ENCODE measurements at places on chromosomes 16 and 17. TPM values are rescaled to one million over a fixed set of nuclear protein-coding genes. Genes with fewer than 3 reads are reported as not detected.

The SLC13A5 gene
- total RNA-seq, result 1.3 TPM

The KRT39 gene
- total RNA-seq, result 0.15 TPM

The SLC25A19 gene
- total RNA-seq, result 2.9 TPM

The TLCD1 gene
- total RNA-seq, result 2.4 TPM

The BRIP1 gene
- total RNA-seq, result 5.2 TPM

The RTN4RL1 gene
- total RNA-seq, result not detected

The HS3ST3A1 gene
- total RNA-seq, result 1.1 TPM

The TMEM98 gene
- total RNA-seq, result 84.2 TPM

The KRT33B gene
- not detected for total RNA-seq

The CCR7 gene
- 0.51 TPM for total RNA-seq

The TMIGD1 gene
- total RNA-seq, result not detected

The SLC46A1 gene
- 5.3 TPM for total RNA-seq

The RFNG gene
- total RNA-seq, result 19.7 TPM

The MYH3 gene
- 2.1 TPM for total RNA-seq

The USP32 gene
- 37.4 TPM for total RNA-seq

The CCL14 gene
- total RNA-seq, result not detected

The KRTAP17-1 gene
- total RNA-seq, result not detected

The SKA2 gene
- total RNA-seq, result 44.3 TPM

The SOX8 gene
- total RNA-seq, result 4.3 TPM

The KCNJ2 gene
- total RNA-seq, result 29.4 TPM

The HOXB1 gene
- not detected for total RNA-seq

The RGS11 gene
- total RNA-seq, result not detected

The EFCAB5 gene
- 0.26 TPM for total RNA-seq

The CTF1 gene
- 3.4 TPM for total RNA-seq

The METTL2A gene
- total RNA-seq, result 15.9 TPM

The MEOX1 gene
- total RNA-seq, result 0.10 TPM

The CPNE2 gene
- total RNA-seq, result 145 TPM

The TCAP gene
- 1.2 TPM for total RNA-seq

The MT1F gene
- not detected for total RNA-seq

The ACSM2A gene
- not detected for total RNA-seq

The CCL16 gene
- not detected for total RNA-seq

The CCL7 gene
- total RNA-seq, result not detected

The GPRC5B gene
- 140 TPM for total RNA-seq

The ZNF598 gene
- total RNA-seq, result 34.4 TPM

The PPP1R27 gene
- not detected for total RNA-seq

The SMIM36 gene
- not detected for total RNA-seq

The EIF3C gene
- total RNA-seq, result 968 TPM

The KRTAP4-9 gene
- not detected for total RNA-seq

The KRT40 gene
- not detected for total RNA-seq

The KRTAP16-1 gene
- total RNA-seq, result not detected

The NPIPA5 gene
- total RNA-seq, result 1.7 TPM

The AGRP gene
- total RNA-seq, result not detected

The SLC16A5 gene
- 50.9 TPM for total RNA-seq

The ZC3H7A gene
- 84.7 TPM for total RNA-seq

The CIBAR2 gene
- not detected for total RNA-seq

The BTBD17 gene
- 2.7 TPM for total RNA-seq

Data from endothelial cell (in vitro differentiated cells).